Activated T-helper 17 cell treated with anti-CD3 and anti-CD28 coated beads, Interleukin-2, amount 50 U/mL, for 72 hours (primary cell): ENCODE measurements at places on chromosomes 7 and 10. TPM values are rescaled to one million over a fixed set of nuclear protein-coding genes. Genes with fewer than 3 reads are reported as not detected.

DNA sequence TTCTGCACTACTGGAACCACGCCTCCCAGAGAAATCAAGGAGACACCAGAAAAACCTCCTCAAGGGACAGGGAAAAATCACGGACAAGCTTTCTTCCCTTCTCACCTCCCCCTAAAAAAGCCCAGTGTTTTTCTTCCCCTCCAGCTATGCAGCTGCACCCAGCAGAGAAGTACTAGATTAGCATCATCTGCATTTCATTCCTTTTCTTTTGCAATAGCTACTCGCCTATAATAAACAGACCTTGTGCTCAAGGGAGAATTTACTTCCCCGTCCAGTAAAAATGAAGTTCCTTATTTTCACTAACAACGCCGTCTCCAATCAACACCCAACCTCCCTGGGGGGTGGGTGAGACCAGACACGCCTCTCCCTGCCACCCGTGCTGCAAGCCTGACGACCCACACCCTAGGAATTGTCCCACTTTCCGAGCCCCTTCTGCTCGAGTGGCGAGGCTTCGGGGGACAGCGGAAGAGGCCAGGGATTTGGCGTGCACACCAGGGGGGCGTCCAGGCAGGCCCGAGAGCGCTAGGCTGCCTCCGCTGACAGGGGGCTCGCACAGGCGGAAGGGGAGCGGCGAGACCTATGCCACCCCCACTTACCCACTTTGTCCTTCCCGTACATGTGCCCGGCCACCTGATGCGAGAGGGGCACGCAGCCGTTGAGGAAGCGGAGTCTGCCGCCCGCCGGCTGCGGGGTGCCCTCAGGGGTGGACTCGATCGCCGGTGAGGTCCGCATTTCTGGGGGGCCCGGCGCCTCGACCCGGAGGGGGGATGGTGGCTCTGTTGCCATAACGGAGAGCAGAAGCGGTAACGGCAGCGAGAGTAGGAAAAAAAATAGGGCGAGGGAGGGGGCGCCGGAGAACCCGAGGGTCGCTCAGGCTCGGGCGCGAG, 625 bp downstream of the IPMK start:
- no peak for ATAC-seq

DNA sequence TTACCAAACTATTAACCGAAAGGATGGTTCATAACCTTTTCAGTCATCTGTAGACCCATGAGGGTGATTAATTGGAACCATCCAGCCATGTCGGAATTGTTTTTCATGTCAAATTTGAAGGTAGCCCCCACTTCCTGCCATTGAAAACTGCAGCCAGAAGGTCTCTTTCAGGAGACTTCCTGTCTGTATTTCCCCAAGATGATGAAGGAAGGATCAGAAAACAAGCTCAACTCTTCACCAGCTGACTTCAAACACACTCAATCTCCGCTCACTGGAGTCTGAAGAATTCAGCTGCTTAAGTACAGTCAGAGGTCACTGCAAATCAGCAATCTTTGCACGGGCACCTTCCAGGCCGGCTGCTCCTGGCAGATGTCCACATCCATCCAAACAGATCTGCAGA, 291.7 kb upstream of the NPVF start:
- no peak for ATAC-seq

- ATAC-seq = no peak
These were observed 6.1 kb upstream of the RAB11FIP2 start for GRCh38 chr10:118052816-118053215.

GRCh38 chr7:87316846-87317552, 28.5 kb upstream of the CROT start:
- no peak for ATAC-seq

DNA sequence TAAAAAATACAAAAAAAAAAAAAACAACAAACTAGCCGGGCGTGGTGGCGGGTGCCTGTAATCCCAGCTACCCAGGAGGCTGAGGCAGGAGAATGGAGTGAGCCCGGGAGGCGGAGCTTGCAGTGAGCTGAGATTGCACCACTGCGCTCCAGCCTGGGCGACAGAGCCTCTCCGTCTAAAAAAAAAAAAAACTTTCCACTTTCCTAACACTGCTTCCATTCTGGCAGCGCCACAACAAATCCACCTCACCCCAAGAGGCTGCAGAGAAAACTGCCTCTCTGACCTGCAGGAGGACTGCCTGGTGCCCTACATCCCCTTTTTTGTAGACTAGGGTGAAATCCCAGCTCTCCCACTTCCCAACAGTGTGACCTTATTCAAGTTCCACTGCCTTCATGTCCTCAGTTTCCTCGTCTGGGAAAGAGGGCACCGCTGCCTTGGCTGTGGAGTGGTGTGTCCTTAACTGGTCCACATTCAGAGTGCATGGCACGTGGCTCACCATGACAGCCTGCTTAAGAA, 2.6 kb upstream of the MBL2 start:
- no peak for ATAC-seq

DNA sequence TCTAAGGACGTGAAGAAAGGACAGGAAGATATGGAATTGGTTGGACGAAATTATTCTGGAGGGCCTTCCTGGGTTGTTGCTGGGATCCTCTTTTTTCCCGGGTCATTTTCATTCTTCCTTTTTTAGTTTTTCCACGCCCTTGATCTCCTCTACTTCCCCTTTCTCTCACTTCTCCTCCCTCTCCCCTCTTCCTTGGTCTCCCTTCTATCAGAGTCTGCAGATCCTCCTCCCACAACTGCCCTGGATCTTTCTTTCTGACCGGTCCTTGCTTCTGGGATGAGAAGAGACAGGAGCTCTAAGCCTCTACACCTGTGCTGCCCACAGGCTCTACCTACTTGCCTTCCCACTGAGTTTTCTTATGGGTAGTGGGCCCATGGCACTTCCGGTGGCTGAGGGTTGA, 103.7 kb upstream of the RELN start:
- no peak for ATAC-seq

GRCh38 chr10:1860351-1860750, 123.0 kb upstream of the ADARB2 start:
- no peak for ATAC-seq

DNA sequence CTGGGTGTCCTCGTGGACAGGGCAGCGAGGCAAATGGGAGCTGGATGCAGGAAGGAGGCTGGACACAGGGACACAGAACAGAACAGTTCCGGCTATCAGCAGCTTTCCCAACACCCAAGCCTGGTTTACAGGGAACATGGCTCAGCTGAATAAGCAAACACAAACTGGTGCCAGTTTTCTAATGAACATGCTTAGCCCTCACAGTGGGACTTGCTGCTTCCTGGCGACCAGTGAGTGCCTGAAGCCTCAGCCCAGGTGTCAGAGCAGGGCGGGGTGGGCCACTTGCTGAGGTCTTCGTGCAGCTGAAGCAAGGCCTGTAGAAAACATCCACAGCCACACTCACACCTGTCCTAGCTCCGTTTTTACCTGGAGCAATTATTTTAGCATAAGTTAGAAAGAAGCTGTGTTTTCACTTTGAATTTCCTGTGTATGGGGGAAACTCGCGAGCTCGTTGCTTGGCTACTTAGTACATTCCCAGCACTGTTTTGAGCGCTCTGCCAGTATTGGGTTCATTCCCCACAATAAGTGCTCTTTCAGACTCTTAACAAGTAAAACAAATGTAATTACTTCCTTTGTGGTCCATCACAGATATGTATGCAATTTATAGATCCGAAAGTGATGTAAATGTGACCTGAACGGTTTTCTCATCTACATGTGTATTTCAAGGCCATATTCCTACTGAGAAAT, 261.2 kb upstream of the SHH start:
- ATAC-seq = no peak

DNA sequence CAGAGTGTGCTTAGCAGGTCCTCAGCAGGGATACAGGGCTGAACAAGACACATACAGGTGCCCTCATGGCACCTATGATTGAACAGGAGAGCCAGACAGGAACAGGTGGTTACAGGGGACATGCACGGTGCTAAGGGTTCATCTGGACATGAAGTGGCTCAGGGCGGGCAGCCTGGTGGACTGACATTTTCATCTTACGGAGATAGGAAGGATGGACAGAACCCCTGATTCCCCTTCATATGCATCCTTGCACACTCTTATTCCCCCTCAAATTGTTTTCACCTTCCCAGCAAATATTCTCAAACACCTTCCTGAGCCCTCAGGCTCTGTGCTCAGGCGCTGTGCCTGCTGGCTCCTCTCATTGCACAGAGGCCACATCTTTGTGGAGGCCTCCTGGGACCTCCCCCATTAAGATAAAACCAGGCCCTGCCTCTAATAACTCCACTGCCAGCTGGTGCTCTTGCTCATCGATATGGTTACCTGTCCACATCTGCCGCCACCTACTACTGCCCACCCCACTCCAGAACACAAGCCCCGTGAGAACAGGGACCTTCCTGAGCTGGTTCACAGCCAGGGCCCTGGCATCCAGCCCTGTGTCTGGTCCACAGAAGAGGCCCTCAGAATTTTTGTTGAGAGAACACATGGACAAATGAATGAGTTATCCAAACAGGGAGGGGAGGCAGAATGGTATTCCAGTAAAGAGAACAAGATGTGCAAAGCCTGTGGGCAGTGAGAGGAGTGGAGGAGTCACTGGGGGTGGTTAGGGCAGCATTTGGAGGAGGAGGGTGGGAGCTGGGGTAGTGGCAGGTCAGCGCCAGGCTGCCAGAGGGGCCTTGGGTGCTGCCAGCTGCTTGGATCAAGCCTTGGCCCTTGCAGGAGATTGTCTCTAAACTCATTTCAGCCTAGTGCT, 68.9 kb upstream of the AQP1 start:
- no peak for ATAC-seq

- ATAC-seq = no peak
These were observed 30.7 kb downstream of the NKX6-2 start for GRCh38 chr10:132755166-132755711.

DNA sequence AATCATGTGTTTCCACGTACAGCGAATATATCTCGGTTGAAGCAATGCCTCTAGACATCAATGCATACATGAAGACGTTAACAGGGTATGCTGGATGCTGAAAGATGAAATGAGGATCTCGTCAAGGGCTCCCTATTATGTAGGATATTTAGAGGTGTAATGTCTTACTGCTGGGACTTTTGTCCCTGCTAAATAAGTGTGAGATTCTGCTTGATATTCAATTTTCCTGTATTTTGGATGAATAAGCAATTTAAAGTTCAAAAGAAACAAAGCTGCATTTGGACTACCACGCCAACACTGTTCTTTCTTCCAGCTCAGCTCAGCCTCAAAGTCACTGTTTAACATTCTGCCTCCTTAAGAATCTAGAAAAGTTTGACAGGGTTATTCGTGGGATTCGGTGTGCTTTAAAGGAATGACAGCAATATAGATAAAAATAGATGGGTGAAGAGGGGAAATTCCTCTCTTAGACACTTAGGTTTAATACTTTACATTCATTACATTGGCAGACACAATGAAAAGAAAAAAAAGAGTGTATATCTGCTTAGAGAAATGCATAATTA, 110.1 kb upstream of the RHEB start:
- ATAC-seq = no peak

GRCh38 chr7:101588131-101588935, 40.8 kb downstream of the MYL10 start:
- ATAC-seq = no peak

DNA sequence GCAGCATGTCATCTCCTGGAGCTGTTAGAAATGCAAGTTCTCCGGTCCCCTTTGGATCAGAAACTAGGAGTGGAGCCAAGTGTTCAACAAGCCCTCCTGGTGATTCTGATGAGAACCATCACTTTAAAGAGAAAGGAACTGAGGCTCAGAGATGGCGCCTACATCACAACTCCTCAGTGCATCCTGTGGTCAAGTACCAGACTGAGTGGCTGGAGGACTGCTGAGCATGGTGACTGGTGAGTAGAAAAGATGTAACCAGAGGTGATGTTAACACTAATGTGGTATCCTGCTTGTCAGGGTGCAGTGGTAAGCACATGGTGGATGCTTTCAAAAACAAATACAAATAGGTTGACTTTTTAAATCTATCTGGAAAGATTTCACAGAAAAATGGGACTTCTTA, 3.5 kb upstream of the OIT3 start:
- peak; percentile 58 for ATAC-seq

GRCh38 chr10:71687077-71687476, 32.5 kb downstream of the C10orf105 start:
- no peak for ATAC-seq

DNA sequence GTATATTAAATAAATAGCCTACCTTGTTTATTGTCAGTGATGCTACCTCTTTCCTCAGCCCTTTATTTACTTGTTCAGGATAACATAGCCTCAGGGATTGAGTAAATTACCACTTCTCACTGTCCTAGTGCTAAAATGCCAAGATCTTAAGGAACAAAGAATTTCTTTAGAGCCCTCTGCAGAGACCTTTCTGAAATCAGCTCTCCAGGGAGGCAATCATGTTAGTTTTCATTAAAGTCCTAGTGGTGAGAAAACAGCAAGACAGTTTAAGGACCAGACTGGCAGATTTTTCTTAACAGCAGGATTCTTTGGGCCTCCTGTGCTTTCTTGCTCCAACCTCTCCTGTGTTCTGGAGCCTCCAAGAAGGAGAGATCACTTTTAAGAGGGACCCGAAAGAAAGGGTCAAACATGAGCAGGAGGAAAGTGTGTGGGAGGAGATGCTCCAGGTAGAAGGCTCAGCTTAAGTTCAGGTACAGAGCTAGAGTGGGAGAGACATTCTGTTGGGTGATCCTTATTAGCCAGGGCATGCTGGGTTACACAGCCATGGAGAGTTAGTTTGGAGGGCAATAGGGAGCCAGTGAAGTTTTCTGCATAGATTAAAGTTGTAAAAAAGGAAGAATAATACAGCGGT, 1.2 kb upstream of the PLCE1 start:
- no peak for ATAC-seq

DNA sequence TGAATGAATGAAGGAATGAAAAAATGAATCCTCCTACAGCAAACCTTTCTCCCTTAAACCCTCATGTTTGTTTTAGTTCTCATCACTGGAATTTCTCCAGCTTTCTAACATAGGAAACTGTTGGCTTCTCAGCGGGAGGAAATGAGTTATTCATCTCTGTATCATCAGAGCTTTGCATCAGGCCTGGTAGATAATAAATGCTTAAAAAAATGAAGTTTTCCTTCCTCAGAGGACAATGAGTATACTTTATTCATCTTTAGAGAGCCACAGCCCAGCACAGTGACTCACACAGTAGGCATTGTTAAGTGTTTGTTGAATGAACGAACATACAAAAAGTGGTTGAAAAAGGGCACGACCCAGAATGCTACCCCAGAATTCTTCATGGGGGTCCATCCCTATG, 62.6 kb downstream of the COL13A1 start:
- no peak for ATAC-seq

- no peak for ATAC-seq
These were observed 43.7 kb downstream of the UNC5B start for GRCh38 chr10:71255808-71256660.

DNA sequence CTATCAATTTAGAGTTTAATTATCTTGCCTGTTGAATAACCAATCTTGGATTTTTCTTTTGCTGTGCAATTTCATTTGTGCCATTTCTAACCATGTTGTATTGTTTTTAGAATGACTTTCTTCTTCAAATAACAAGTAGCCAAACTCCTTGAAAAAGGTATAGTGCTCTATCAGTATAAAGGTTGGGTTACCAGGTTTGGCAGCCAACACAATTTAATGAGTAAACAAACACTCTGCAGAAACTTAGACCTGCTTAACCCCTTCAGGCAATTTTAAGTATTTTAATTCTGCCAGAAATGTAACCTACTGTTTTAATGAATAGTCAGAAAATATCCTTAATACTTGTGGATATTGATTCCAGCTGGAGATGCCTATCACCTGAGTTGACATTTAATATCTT, 299.8 kb downstream of the ARL4A start:
- ATAC-seq = no peak

SRGN gene
- 310 TPM for total RNA-seq

TMEM213 gene
- total RNA-seq = not detected

CYP2E1 gene
- 5.4 TPM for total RNA-seq

STOX1 gene
- 0.21 TPM for total RNA-seq

JAKMIP3 gene
- 1.2 TPM for total RNA-seq

NACAD gene
- 1.3 TPM for total RNA-seq

LIPM gene
- not detected for total RNA-seq

CPEB3 gene
- total RNA-seq = 2.9 TPM

SP4 gene
- 30.8 TPM for total RNA-seq

EPHA1 gene
- 1.8 TPM for total RNA-seq
